ENCODE measurements at places on chromosomes 16 and 17.

GRCh38 chr17:11002417-11002816 lies 164.5 kb upstream of the PIRT start:
- DNase-seq, result no peak

DNA sequence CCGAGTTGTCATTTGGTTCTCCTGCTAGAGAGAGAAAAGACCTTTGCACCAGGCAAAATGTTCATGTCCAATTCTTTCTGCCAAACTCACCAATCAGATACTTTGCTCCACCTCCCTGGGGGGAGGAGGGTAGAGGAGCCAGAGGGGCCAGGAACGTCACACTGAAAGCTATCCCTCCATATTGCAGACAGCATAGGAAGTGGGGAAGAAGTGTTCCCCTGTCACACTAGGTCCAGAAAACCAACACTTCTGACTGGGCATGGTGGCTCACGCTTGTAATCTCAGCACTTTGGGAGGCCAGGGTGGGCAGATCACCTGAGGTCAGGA lies 9.5 kb downstream of the HSD17B2 start:
- DNase-seq, result no peak

GRCh38 chr17:76232342-76232741 lies 8.0 kb downstream of the RNF157 start:
- no peak for DNase-seq

- DNase-seq, result no peak
Observed at GRCh38 chr16:30147843-30148510, 25.0 kb upstream of the MAPK3 start.

GRCh38 chr16:73183611-73184092 lies 135.7 kb upstream of the ZFHX3 start:
- DNase-seq, result no peak

DNA sequence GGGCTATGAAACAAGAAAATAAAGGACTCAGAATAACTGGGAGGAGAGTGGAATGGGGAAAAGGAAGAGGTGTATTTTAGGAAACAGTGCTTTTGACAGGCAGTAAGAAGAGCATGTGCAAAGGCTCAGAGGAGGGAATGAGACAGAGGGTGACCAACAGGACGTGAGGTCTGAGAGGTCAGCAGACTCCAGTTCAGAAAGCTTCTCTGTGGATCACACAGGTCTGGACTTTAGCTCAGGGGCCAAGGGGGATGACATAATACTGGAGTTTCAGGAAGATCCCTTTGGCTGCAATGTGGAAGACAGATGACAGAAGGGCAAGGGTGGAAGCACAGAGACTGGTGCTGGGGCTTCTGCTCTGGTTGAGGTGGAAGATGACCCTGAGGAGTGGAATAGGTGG lies 489.9 kb upstream of the CDH5 start:
- DNase-seq, result no peak

DNA sequence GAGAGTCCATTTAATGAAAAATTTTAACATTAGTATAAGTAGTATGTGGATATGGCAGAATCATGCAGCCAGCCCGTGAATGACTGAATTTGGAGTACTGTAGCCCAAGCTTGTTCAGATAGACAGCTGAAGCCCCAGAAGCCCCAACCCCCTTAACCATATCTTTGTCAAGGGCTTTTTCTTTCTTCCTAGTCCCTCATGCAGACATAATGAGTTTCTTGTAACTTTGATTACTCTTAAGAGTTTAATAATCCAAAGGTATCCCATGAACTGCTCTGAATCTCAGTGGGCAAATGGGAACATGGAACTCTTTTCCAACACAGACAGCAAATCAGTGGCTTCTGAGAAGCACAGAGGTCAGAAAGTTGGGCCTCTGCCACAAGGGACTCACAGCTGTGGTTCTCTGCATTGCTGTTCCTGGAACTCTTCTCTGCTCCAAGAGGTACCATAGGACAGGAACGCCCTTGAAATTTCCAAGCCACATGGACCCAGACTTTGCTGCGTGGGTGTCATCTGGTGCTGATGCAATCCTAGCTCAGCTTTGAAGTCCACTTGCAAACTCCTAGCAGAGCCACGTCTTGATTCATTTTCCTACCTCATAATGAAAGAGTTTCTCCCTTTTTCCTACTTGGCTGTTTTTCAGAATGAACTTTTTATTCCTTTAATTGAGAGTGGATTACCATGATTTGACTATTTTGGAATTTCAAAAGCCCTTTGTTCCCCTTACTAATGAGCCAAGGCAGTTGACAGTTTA lies 18.1 kb downstream of the LYRM1 start:
- DNase-seq, result no peak

GRCh38 chr17:66691644-66692420 lies 143.1 kb upstream of the CACNG5 start:
- DNase-seq, result no peak

- DNase-seq, result no peak
Observed at GRCh38 chr17:22453181-22453580, 760.9 kb downstream of the KCNJ18 start.

GRCh38 chr16:89410794-89411309 lies 79.5 kb downstream of the ANKRD11 start:
- DNase-seq, result no peak

- DNase-seq, result no peak
Observed at GRCh38 chr16:75244844-75245758, 6.3 kb downstream of the BCAR1 start.
